ENCODE measurements at places on chromosomes 12 and 14.

DNA sequence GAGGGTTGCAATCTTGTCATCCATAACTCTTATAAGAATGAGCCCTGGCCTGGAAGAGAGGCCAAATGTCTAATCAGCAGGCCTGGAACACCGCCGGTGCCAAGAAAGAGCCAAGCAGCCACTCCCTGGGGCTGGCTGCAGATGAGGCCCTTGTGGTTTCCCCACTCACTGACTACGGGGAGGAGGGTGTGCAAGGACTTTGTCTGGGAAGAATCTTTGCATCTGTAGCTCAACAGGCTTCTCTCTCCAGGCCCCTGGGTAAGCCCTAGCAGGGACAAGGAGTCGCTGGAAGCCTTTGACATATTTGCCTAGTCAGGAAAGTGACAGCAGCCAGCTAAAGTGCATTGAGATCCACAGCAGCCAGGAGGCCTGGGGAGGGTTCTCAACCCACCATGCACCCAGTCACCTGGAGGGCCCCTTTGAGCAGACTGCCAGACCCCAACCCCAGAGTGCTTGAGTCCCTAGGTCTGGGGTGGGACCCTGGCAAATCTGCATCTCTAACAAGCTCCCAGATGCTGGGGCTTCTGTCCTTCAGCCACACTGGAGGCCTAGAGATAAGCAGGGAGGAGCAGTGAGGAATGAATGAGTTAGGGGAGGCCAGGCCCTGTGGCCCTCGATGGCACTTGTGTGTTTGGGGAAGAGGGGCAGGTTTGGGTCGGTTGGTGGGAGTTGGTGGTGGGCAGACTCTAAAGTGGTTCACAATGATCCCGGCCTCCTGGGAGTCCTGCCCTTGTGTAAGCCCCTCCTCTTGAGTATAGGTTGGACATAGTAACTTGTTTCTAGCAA, 13.9 kb upstream of the LRTM2 start:
- no peak for DNase-seq

- DNase-seq: no peak
Measured at GRCh38 chr12:131413006-131413405, 297.9 kb upstream of the SFSWAP start.

GRCh38 chr14:75022655-75023054, 19.9 kb downstream of the EIF2B2 start:
- no peak for DNase-seq

GRCh38 chr12:74538491-74539258, 1.0 kb downstream of the ATXN7L3B start:
- DNase-seq: no peak

GRCh38 chr14:59849411-59850130, 21.0 kb downstream of the RTN1 start:
- no peak for DNase-seq
